Activated naive CD4-positive, alpha-beta T cell (primary cell): ENCODE measurements at places on chromosomes 3 and 15.

- no peak for DNase-seq
Observed at GRCh38 chr3:144363856-144364255, 392.2 kb downstream of the DIPK2A start.

DNA sequence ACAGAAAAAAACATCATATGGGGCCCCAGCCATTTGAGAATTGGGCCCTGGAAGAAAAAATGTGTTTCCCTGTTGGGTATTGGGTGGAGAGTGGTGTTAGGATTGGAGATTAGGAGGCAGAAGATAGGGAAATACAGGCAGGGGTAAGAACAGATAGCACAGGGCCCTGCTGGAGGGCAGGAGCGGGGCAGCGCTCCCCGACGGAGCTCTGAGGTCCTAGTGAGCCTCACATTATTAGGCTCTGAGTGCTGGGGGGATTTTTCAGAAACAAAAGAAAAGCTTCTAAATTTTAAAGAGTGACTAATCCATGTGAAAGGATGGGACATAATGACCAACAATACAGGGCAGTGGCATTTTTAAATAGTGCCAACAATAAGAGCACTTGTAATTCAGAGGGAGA lies 241.2 kb downstream of the SOX2 start:
- no peak for DNase-seq

DNA sequence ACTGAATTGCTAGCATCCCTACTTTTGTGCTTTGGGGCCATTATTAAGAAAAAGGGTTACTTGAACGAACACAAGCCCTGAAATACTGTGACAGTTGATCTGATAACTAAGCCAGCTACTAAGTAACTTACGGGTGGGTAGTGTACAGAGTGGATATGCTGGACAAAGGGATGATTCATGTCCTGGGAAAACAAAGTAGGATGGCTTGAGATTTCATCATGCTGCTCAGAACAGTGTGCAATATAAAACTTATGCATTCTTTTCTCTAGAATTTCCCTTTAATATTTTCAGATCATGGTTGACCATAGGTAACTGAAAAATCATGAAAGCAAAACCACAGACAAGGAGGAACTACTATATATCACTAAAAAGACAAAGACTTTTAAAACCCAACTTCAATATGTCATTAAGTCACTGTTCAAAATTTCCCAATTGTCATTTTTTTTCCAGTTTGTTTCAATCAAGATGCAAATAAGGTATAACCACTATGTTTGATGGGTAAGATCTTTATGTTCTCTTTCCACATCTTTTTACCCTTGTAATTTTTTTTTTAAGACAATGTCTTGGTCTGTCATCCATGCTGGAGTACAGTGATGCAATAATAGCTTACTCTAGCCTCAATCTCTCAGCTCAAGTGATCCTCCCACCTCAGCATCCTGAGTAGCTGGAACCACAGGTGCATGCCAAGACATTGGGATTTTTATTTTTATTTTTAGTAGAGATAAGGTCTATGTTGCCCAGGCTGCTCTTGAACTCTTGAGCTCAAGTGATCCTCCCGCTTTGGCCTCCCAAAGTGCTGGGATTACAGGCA lies 67.7 kb downstream of the IFT80 start:
- no peak for DNase-seq

DNA sequence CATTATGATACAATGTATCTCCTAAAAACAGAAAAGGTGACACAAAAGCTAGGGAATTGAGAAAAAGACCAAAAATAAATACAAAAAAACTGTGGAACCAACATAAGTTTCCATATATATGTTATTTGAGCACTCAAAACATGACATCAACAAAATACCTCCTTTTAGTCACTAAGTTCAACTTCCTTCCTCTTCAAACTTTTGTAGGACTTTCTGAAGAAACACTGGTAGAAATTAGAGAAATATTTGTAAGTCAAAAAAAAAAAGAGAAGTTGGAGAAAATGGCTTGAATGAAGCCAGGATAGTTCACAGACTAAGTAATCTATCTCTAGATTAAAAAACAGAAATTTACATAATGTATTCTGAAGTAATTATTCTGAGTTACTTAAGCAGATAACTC lies 208.4 kb upstream of the ALCAM start:
- DNase-seq, result no peak

DNA sequence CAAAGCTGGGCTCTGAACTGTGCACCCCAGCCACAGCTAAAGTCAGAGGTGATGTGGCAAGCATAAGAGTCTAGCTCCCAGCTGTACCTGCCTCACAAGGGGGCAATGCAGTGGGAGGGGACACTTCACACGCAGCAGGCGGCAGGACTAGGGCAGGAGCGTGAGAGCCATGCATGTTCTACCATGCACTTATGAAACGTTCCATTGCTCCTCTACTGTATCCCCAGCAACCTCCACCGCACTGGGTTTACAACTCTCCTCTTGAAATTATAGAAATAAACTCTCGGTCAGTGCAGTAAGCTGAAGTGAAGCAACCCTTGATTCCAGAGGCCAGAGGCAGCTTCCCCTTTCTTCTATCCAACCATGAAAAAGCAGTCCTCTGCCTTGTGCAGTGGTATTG lies 298.6 kb upstream of the STT3B start:
- no peak for DNase-seq

DNA sequence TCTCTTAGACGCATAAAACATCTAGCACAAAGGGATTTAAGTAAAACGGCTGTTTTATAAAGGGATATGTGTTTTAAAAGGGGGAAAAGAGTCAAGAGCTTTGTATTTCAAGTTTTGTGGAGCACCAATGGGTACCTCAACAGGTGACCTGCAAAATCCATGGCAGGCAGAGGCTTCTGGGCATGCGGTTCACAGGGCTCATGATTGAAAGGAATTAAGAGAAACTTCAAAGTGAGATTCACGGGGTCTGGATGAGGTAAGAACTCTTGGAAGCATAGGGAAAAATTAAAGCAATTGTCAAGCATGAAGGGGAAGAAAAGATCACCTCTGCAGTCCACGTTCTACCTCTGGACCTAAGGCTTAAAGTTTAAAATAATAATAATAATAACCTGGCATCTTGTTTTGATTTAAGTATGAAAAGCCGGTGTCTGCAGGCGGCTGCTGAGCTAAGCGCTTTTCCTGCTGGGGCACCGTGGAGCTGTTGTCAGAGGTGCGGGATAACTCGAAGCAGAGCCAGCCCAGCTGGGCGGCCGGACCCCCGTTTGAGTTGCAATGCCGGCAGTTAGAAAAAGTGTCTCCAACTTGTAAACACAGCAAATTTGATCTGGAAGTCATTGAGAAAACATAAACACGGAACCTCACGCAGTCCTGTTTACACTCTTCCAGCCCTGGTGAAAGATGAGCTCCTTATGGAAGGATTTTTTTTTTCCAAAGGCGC lies 40.5 kb downstream of the HES1 start:
- no peak for DNase-seq

DNA sequence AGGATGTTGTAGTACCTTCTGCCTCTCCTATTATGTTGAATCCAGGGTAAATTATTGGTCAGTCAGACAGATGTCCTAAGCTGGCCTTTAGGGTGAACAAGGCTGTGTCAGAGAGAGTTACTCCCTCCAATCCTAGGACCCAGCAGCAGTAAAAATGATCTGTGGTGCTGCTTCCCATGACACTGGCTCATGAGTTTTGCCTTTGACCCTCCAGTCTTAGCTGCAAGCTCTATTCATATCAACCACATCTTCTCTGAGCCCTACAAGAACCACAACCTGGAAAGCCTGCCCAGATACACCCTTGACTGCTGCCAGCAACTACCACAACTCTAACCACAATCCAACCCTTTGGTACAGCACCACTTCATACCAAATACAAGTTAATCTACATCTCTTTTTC lies 27.2 kb upstream of the PHLDB2 start:
- DNase-seq, result no peak

GRCh38 chr3:169848741-169849140 lies 21.0 kb downstream of the LRRC31 start:
- DNase-seq, result no peak

DNA sequence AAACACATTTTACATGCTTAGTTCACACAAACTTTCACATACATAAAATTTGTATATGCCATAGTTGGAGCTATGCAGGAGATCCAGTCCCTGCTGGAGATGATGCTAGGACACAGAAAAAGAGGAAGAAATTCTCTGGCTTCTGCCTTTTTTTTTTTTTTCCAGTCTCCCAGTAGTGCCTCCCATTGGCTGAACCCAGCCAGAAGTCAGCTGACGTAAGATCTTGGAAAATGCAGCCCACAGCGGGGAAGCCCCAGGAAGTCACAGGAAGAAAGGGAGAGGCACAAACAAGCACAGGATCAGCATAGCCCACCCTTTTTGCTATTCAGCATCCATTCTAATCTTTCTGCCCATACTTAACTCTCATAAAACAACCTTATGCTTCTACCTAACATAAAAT lies 38.5 kb downstream of the SCN11A start:
- DNase-seq, result no peak

- no peak for DNase-seq
Observed at GRCh38 chr3:15117011-15117410, 18.1 kb upstream of the RBSN start.

- DNase-seq, result no peak
Observed at GRCh38 chr3:165641569-165642310, 195.5 kb downstream of the BCHE start.

GRCh38 chr3:196641333-196642054 lies 2.0 kb downstream of the NRROS start:
- DNase-seq, result peak; percentile 21

DNA sequence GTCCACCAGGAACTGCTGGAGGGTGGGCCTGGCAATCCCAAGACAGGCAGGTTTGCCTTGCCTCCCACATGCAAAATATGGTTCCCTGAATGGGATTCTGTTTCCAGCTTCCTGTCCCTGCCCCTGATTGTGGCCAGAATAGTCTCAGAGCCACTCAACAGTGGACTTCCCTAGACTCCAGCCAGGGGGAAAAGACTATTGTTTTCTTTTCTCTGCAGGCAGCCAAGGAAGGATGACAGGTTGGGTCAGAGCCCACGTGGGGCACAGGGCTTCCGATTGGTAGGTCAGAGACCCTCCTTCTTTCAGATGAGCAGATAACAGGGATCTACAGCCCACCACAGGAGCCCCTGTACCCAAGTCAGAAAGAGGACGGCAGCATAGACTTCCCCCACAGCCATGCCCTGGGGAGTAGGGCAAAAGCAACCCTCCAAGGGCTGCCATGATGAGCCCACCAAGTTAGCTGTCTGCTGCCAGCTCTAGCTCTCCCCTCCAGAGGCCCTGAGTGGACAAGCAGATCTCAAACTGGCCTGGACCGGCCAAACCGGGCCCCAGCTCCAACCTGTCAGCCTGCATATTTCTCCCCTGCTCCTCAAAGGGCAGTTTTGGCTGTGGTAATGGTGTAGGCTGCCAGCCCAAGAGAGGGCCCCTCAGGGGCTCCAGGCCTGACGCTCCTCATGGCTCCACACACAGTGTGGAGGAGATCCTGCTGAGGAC lies 6.4 kb downstream of the TLR9 start:
- no peak for DNase-seq

GRCh38 chr15:47434596-47434995 lies 282.7 kb upstream of the SEMA6D start:
- no peak for DNase-seq

GRCh38 chr3:194956697-194957396 lies 271.2 kb downstream of the FAM43A start:
- no peak for DNase-seq

DNA sequence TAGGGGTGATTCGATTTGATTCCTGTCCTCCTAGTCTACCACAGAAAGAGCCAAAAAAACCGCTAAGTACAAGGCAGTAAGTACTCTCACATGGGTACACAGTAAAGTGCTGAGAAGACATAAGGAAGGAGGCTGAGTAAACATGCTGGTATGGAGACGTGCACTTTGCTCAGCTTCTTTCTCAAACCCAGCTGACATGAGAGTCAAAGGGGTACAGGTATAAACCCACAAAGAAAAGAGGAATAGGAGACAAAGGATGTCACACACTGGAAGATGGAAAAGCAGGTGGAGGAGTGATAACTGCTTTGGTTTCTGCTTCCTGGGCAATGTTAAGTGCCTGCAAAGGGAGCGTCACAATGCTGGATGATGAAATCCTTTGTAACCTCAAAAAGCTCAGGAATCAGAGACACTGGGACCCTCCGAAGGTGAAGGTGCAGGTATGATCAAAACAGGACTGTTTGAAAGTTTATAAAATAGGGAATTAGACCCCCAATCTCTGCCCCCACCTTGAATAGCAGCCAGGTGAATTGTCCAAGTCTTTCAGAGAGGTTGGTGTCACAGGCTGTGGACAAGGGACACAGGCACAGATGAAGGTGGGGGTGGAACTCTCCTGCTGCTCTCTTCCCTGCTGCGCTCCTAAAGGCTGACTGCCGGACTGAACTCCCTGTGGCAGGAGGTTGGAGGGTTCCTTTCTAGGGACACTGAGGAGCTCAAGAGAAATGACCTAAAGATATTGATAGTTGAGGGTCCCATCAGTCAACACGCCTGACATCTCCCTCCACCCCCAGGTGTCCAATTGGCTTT lies 101.8 kb downstream of the RAB11A start:
- DNase-seq, result no peak

DNA sequence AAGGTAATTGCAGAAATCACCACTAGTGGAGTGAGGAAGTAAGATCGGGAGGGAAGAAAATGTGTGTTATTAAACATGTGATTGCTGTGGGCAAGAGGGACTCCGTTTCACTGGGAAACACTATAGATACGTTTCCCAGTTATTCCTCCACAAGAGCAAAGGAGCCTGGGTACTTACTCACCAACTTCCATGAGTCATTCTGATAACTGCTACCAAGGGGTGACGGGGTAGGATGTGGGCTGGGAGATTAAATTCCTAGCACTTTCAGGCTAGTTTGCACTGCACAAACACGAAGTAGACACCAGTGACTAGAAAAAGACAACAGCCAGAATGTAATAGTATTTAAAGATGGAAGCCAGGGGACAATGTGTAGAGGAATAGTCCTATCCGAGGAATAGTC lies 812.9 kb upstream of the CFAP20DC start:
- DNase-seq, result no peak

GRCh38 chr3:169298247-169298992 lies 365.1 kb downstream of the MECOM start:
- DNase-seq, result no peak

DNA sequence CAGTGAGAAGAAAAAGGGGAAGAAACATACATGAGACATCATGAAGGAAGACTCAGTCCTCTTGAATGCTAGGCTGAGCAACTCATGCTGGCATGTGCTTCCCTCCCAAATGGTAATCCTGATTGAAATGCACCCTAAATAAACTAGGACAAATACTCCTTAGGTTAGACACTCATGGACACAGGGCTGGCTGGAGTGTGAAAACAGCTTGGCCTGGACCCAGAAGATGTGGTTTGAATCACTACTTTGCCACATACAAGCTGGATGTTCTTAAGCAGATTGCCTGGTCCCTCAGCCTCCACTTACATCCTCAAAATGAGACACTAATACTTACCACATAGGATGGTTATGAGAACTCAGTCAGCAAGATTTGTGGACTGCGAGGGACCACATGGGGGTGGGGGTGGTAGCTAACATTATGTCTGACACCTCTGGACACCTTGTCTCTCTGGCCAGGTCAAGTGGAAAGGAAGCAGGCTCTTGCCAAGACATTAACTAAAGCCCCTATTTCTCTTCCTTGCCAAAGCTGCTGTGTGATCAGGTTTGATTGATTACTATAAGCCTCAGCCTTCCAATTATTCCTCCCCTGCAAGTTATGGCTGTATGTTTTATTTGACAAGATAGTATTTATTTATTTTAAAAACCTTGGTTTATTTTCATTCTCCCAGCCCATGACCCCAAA lies 138.9 kb upstream of the SLC7A14 start:
- DNase-seq, result no peak

GRCh38 chr3:193768070-193768394 lies 175.0 kb downstream of the OPA1 start:
- DNase-seq, result no peak

GRCh38 chr3:105764378-105765307 lies 104.2 kb downstream of the CBLB start:
- DNase-seq, result no peak

- no peak for DNase-seq
Observed at GRCh38 chr15:87135109-87135508, 1055.4 kb downstream of the AGBL1 start.
